ENCODE measurements at places on chromosomes 4 and X.

- no peak for DNase-seq
Measured at GRCh38 chr4:46385946-46386345, 4.0 kb downstream of the GABRA2 start.

DNA sequence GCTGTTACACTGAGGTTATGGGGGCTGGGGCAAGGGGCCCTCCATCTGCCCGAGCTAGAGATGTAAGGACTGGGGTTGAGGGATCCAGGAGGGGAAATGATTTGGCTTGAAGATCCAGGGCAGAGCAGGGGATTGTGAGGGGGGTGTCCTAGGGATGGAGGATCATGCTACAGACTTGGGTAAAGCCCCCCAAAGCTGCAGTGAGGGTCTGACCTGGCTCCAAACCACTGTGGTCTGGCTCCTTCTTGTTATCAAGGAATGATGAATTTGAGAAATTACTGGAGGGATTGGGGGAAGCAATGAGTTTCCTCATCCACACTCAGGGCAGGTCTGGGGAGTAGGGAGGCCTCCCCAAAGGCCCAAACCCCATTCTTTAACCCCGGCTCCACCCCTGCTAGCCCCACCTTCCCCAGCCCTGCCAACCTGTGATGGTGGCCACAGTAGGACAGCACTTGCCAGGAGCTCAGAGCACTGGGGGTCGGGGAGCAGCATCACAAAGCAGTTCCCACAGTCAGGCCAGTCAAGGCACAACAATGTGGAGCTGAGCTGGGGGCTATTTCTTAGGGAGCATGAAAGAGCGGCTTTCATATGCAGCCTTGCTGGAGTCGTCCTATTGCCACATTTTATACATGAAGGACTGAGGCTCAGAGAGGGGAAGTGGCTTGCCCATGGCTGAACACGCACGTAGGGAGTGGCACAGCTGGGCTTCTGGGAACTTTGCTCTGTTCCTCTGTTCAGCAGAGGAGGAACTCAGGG is 165.5 kb downstream of the EFNB1 start:
- no peak for DNase-seq

DNA sequence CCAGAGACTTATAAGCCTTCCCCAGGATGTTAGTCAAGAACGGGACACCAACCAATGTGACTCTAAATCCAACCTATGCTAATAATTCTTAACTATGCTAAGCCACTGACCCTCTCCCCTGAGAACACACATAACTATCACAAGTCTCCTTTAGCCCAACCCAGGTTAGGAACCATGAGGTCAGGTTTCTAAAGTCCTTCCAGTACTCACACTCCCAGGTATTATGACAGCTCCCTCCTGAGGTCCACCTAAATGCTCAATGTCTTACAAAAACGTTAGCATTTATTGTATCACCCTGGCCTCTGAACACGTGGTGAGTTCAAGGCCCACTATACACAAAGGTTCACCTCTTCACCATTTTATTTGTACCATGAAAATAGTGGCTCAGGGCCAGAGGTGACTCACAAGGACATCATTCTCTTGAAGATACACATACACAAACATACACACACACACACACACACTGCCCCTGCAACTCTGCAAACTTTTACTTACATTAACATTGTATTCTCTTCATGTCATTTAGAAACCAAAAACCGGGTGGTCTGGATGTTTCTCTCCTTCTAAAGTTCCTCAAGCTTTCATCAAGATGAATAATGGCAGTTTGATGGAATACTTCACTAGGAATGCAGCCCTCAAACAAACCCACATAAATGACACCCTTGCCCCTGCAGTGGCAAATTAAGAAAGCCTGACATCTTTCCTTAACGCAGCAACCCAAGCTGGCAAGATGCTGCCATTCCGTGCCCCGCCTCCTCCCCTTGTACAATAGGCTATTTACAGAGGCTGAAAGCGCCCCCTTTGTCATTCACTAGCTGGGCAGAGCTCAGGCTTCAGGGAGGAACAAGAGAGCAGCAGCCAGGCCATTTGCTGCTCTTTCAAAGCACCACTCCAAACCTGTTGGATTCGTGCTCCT is 17.7 kb downstream of the ACSL1 start:
- no peak for DNase-seq

- no peak for DNase-seq
Measured at GRCh38 chr4:98689507-98690174, 31.2 kb upstream of the TSPAN5 start.

Data from omental fat pad (tissue), 4 donors.